Stimulated activated naive CD8-positive, alpha-beta T cell treated with anti-CD3 and anti-CD28 coated beads, Interleukin-15, Interleukin-2, amounts not matched to agents 100 U/mL and 50 U/mL, for 24 hours (primary cell): ENCODE measurements at places on chromosomes 12 and 14.

- no peak for DNase-seq
These were observed 18.1 kb upstream of the IAPP start for GRCh38 chr12:21354641-21355040.

DNA sequence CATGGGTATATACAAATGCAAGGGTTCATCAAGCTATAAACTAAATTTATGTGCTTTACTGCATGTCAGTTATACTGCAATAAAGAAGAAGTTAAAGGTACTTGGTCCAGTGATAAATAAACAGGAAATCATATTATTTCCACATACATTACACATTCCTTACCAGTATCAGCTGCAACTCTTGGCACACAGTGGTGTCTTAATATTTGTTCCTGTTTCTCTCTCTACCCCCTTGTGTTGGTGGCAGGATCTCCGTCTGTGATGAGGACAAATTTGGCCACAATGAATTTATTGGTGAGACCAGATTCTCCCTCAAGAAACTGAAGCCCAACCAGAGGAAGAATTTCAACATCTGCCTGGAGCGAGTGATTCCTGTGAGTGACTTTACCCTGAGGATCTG is 19.2 kb upstream of the OAS1 start:
- no peak for DNase-seq

GRCh38 chr12:90883456-90883855 is 71.5 kb downstream of the CCER1 start:
- DNase-seq = no peak

DNA sequence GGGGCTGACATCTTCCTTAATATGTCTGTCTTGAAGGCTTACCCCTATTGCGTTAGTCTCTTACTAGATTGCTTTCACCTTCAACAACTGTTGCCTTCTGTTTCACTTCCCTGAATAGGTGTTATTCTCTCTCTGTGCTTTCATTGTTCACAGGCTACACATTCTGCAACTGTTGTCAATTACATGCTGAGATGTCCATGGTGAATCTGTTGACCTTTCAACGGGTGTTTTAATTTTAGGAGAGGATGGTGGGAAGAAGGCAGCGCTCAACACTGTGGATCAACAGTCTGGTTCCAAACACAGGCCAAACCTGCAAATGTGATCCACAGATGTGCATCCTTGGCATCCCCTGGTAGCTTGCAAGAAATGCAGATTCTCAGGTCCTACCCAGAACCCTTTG is 101.9 kb downstream of the DACT1 start:
- DNase-seq = no peak

- no peak for DNase-seq
These were observed 61.7 kb upstream of the LRIG3 start for GRCh38 chr12:58981961-58982360.

DNA sequence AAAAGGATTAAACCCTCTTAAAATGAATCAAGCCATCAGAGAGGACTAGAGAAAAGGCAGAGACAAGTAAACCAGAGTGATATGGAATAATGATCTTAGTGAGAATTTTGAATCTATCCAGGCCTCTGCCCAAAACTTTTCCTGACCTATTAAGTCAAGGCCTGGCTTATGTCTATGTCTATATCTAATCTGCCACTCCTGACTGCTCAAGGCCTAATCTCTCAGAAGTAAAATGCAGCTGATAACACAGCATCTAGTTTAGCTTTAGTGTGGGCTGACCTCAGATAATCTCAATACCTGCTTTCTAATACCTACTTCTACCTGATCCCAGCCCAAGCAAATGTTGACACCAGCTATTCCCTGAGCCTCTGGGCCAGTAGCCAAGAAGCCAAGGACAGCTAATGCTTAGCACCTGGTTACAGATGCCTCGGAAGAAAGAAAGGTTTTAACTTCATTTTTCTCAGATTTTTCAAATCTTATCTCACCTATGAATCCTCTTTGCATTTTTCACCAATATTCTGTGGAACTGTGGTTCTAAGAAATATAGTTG is 1472.5 kb upstream of the SEL1L start:
- no peak for DNase-seq

- DNase-seq = no peak
These were observed 32.2 kb downstream of the PDE6H start for GRCh38 chr12:15005064-15005463.

DNA sequence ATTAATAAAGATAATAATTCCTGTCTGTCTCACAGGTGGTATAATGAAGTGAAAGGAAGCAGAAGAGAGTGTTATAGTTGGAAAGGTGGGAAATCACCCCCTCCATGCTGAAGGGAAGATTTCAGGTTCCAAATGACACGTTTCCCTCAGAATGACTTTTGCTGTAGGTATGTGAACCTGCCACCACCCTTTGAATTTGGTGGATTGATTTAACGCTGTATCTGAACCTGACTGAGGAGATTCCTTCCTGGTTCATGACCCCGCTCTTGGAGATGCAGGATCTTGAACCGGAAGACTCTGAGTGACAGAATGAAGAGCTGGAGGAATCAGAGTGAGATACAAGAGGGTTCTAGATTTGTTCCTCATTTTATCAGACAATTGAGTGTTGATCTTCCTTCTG is 20.3 kb upstream of the EMP1 start:
- DNase-seq = no peak
